ENCODE measurements at places on chromosomes 12 and 14.

DNA sequence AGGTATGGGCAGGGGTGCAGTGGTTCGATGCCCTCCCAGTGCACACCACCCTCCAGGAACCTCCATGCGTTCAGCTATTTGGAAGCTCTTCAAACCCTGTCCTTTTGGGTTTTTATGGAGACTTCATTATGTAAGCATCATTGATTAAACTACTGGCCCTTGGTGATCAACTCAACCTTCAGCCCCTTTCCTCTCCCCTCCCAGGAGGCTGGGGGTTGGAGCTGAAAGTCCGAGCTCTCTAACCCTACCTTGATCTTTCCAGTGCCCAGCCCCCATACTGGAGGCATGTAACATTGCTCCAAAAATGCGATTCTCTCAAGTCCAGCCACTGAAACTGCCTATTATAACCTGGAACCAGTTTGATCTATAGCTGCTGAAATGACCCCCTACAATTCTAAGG, 188.1 kb downstream of the IPO8 start:
- no peak for DNase-seq

DNA sequence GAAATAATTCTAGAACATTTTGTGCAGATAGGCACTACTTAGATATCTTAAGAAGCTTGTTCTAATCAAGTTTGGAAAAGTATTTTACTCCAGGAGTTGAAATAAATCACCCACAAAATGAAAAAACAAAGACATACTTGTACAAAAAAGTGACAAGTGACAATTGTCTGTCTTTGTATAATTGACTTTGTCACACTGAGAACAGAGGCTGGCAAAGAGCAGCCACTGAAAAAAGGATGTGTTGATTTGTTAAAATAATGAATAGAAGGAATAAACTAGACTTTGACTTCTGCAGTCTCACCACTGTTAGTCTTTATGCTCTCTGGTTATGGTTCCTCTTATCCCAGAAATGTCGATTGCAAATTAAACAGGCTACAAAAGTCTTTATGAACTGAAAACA, 77.6 kb downstream of the PTPRR start:
- no peak for DNase-seq

DNA sequence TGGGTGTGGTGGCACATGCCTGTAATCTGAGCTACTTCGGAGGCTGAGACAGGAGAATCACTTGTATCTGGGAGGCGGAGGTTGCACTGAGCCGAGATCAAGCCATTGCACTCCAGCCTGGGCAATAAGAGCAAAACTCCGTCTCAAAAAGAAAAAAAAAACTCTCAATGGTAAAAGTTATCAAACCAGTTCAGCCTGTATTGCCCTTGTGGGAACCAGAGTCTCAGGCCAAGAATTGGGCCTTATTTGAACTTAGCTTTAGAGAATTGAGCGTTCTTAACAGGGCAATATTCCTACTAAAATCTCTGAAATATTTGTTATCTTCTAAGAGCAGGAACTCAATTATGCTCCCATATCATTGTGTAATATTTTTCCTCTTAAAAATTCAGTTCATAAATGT, 7.7 kb upstream of the MDM2 start:
- DNase-seq, result no peak

GRCh38 chr12:85755760-85756159, 80.4 kb downstream of the RASSF9 start:
- DNase-seq, result no peak

DNA sequence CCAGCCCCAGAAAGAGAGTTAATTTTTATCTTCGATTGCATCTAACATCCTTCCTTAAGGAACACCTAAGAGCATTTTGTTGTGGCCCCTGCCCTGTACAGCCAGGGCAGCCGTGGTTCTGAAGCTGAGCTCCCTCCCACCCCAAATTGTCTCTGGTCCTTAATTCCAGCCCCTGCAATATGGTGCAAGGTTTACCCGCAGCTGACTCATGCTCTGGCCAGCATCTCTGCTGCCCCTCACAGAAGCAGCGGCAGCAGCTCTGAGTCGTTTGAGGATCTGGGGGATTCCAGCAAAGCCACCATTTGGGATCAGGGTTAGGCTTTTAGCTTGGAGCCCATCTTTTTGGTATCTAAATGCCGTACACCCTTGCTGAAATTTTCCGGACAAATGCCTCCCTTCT, 3.3 kb downstream of the DLK1 start:
- no peak for DNase-seq

GRCh38 chr12:112841906-112842305, 50.4 kb downstream of the RPH3A start:
- DNase-seq, result no peak

All from NCI-H146 (cell line).